Calu3 (cell line): ENCODE measurements at places on chromosomes 1 and 21.

GRCh38 chr1:30174499-30174898, 548.9 kb downstream of the MATN1 start:
- no peak for DNase-seq

- no peak for DNase-seq
Observed at GRCh38 chr1:155218854-155219591, 10.5 kb downstream of the MTX1 start.

DNA sequence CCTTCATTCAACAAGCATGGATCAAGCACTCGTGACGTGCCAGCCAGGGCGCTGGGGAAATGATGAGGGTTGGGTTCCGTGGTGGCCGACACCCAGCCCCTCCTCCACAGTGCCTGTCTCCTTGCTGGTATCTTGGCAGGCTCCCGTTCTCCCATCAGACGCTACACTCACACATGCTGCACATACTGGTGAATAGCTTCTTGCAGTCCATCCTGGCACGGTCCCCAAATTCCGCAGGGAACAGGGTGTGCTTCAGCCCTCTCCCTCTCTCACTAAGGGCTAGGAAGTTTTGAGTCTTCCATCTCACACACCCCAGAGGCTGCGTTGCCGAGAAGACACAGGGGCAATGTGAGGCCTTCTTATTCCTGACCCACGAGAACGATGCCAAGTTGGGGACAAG, 10.1 kb upstream of the MEF2D start:
- no peak for DNase-seq

DNA sequence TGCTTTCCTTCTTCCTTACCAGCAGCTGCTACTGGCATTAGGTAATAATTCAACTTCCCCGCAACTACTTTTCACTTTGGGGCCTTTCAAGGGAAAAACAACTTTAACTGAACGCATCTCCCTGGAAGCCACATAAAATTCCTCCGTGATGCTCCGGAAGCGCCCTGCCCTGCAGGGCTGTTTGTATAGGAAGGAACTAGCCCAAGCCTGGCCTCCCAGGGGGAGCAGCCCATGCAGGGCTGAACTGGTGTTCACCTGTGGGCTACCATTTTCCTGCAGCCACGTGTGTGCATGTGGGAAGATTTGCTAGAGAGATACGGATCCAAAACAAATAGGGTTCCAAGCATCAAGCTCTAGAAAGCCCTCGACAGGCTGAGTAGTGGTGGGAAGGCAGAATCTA, 14.4 kb downstream of the CLDN14 start:
- no peak for DNase-seq

DNA sequence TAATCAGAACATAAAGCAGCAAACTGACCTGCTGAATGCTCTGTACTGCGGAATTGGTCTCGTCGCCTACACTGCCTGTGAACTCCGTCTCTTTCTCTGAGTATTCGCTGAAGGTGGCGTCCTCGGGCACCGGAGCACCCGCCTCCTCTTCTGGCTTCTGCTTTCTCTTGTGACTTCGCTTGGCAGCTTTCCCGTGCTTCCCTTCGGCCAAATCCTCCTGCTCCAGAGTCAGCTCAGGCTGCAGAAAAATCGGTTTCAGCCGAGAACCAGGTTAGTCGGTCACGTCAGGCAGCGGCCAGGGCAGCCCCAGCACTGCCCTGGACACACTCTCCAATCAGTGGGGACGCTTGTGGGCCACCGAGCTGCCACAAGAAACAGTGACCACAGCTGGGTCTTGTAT, 35.8 kb upstream of the RIPK4 start:
- DNase-seq, result no peak

DNA sequence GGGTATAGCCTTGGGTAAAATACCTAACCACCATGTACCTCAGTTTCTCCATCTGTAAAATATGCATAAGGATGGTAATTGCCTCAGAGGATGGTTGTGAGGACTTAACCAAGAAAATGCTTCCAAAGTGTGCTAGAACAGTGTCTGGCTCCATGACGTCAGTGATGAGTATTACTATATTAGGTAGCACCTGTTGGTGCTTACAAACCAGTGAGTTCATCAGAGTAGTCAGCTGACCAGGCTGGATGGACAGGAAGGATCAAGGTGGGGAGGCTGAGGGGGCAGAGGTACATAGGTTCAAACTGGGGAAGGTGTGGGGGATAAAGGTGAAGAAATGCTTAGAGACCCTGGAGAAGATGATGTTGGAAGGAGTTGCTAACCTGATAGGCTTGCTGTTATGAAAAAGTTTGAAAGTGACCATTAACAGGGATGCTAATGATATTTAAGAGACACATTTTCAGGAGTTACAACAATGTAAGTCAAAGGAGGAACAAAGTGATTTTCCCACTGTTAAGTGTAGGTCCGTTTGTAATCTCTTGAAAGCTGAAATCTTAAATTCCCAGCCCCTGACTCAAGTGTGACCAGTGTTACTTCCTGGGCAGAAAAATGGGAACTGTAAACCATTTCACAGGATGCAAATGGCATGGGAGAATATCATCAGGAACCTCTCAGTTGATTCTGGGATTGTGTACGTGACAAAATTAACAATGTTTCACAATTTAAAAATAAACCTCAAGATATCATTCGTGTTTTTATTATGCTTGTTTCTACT, 4.4 kb downstream of the NTPCR start:
- DNase-seq, result no peak

GRCh38 chr1:167922611-167923074, 8.7 kb upstream of the ADCY10 start:
- DNase-seq, result no peak

DNA sequence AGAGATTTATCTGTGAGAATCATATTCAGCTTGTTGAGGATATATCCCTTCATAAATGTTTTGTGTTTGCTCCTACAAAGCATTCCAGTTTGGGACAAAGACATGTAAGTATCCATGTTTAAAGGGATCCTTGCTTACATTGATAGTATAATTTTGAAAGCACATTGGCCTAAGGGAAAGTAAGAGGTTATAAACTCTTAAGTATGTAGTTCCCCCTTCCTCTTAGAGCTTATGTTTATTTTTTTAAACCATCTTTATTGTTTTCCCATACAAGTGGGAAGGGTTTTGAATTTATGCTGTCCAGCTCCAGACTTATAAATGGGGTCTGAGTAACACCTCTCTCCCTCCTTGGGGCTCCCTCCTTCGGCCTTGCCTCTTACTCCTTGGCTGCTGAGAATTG, 481.5 kb downstream of the LMO4 start:
- DNase-seq, result no peak

DNA sequence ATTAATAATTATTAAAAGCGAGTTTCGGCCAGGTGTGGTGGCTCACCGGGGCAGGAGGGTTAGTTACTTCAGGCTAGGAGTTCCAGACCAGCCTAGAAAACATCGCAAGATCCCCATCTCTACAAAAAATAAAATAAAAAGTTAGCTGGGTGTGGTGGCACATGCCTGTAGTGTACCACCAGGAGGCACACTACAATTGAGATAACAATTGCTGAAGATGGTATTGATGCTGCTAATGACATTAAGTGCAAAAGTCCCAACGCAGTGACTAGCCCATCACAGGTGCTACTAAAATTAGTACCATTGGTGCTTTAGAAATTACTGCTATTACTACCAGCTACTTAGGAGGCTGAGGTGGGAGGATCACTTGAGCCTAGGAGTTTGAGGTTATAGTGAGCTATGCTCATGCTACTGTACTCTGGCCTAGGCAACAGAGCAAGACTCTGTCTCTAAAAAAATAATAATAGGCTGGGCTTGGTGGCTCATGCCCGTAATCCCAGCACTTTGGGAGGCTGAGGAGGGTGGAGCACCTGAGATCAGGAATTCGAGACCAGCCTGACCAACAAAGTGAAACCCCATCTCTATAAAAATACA, 156.6 kb downstream of the GREM2 start:
- peak; percentile 27 for DNase-seq

DNA sequence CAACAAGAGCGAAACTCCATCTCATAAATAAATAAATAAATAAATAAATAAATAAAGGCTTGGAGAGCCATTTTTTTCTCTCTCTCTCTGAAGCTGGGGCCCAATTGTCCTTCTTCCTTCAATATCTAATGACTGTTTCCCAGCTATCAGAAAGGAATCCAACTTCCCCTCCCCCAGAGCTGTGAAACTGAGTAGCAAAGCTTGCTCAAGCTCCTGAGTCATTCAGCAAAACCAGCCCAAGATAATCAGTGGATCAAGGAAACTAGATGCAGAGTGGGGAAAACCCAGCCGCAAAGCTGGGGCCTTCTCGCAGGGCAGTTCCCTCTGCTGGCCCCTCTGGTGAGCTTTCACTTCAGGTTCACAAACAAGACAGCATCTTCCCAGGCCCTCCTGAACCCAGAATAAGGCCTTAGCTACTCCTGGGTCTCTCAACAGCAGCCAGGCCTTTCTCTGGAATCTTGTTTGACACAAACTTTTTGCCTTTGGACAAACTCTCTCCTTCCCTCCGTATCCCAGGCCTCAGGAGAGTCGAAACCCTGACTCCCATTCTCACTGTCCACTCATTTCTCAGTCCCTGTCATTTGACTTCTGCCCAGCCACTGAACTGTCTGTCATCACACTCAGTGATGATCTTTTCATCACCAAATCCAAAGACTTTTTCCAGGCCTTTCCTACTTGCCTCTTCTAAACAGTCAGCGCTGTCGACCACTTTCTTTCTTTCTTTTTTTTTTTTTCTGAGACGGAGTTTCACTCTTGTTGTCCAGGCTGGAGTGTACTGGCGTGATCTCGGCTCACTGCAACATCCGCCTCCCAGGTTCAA, 18.0 kb upstream of the PTP4A2 start:
- peak; percentile 92 for DNase-seq

DNA sequence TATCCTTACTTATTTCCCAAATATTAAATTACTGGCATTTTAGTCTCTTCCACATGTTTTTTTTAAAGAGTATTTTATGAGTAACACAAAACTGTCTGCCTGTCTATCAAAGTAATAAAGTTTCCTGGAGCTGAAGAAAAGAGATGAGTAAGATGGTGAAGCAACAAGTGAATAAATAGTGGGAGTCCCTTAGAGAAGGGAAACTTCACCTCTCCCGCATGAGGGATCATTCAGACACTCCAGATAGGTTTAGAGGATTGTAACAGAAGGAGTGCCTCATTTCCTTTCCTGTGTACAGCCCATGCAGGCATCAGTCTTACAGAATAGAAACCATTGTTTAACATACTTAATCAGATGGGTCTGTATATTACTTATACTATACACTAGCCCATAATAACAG, 205.7 kb downstream of the USP25 start:
- DNase-seq, result no peak

GRCh38 chr1:7365706-7366105, 405.4 kb upstream of the VAMP3 start:
- DNase-seq, result no peak

GRCh38 chr1:15833069-15833679, 14.3 kb upstream of the SPEN start:
- peak; percentile 49 for DNase-seq

- DNase-seq, result no peak
Observed at GRCh38 chr1:44220755-44221154, 7.5 kb downstream of the DMAP1 start.

- DNase-seq, result peak; percentile 3
Observed at GRCh38 chr1:185244015-185244747, 72.9 kb downstream of the IVNS1ABP start.

GRCh38 chr1:212539737-212540430, 68.7 kb upstream of the ATF3 start:
- DNase-seq, result no peak

GRCh38 chr1:31643976-31644559, 608 bp downstream of the PEF1 start:
- DNase-seq, result no peak

- no peak for DNase-seq
Observed at GRCh38 chr1:92087542-92087941, 7.4 kb downstream of the BTBD8 start.
